ENCODE measurements at places on chromosomes 13 and 19.
A peak's percentile ranks its signal among the peaks of the same experiment; 100 is the strongest.

- DNase-seq: no peak
These were observed 160.1 kb upstream of the SOX1 start for GRCh38 chr13:111906816-111907215.

GRCh38 chr13:70732611-70733010 lies 624.4 kb upstream of the KLHL1 start:
- no peak for DNase-seq

- DNase-seq: no peak
These were observed 46.6 kb downstream of the MBNL2 start for GRCh38 chr13:97268772-97269171.

DNA sequence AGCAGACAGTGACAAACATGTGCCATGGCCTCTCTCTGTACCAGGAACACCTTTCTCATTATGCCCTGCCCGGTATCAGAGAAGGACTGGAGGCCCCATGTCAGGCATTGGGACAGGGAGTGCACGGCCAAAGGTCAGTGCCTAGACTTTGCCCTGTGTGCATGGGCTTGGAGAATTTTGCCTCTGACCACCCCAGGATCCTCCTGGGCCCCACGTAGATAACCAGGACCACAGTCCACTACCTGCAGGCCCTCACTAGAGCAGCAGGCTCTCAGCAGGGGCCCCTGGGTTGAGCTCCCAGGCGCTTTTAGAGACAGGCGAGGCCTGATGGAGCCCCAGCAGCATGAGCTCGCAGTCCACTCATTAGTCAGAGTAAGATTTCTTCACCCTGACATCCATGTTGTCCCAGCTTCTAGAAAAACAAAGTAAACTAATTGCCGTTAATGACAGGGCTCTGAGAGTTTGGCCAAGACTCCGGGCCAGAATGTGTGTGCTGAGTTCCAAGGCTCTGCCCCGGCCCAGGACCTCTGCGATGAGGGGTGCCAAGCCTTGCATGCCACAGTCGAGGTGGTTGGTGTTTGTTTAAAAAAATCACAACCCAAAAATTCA lies 42.7 kb downstream of the CAPN12 start:
- DNase-seq: no peak

DNA sequence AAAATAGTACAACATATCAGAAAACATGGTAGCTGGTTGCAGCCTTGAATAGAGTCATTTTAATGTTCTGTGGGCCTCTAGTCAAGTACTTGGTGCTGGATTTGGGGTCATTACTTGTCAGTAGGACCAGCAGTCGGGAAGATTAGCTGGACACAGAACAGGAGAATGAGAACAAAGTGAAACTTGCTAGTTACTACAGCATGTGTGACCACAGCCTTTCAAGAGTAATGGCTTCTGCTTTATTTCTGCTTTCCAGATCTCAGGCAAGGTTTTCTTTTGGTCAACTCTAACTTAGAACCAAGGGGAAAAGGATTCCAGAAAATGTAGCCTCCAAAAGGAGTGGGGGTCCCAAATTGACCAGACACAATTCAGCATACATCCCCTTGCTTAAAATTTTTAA lies 17.1 kb upstream of the VWA8 start:
- no peak for DNase-seq

DNA sequence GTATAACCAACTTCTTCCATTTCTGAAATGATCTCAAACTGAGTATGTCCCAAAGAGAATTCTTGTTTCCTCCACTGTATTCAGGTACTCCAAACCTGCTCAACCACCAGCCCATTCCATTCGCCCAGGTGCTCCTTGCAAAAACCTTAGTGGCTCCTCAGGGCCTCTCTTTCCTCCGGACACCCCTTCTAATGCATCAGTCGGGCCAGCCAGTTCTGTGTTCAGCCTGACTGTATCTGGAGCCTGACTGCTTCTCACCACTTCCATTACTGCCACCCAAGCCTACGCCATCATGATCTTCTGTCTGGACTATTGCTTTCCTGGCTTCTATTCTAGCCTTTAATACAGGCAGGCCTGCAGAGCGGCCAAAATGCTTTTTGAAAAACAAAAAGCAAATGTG lies 1.5 kb downstream of the PHF11 start:
- DNase-seq: no peak

- DNase-seq: peak; percentile 98
These were observed 128.6 kb downstream of the USP12 start for GRCh38 chr13:27043013-27043412.

DNA sequence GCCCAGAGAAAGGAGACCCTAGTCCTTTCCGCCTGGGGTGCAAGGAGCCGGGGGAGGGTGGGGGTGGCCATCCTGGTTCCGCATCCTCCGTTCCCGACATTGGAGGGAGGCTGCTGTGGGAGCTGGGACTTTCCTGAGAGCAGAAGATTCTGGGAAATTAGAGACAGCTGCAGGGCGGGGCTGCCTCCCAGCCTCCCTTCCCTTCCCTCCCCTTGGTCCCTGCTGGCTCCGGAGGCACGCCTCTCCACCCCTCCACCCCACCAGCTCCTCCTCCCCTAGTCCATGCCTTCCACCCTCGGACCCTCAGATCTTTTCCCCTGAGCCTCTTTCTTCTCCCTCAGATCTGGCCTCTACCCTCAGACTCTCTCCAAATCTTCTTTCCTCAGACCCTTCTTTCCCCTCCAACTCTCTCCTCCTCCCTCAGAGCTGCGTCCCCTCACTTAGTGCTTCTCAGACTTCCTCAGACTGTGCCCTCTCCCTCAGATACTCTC lies 3.1 kb upstream of the BCL3 start:
- DNase-seq: peak; percentile 61

- no peak for DNase-seq
These were observed 94.6 kb downstream of the KL start for GRCh38 chr13:33110713-33111413.
